ENCODE measurements at places on chromosomes 2 and 18.

DNA sequence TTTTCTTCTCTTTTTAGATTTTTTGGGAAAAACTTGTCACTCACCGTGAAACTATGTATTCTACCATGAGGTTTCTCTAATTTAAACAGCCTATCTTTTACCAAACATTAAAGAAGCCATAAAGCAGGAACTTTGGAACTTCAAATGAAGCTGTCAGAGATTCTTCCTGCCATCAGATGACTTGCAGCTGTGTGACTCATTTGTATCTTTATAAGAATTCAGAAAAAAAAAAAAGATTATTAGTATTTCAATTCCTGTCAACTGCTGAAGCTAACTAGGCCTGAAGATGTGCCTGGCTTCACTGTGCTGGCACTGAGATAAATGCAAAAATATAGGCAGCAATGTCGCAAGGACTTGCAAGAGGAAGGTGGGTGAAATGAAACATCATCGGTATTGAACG lies 1399.1 kb upstream of the PIK3C3 start:
- DNase-seq = no peak

DNA sequence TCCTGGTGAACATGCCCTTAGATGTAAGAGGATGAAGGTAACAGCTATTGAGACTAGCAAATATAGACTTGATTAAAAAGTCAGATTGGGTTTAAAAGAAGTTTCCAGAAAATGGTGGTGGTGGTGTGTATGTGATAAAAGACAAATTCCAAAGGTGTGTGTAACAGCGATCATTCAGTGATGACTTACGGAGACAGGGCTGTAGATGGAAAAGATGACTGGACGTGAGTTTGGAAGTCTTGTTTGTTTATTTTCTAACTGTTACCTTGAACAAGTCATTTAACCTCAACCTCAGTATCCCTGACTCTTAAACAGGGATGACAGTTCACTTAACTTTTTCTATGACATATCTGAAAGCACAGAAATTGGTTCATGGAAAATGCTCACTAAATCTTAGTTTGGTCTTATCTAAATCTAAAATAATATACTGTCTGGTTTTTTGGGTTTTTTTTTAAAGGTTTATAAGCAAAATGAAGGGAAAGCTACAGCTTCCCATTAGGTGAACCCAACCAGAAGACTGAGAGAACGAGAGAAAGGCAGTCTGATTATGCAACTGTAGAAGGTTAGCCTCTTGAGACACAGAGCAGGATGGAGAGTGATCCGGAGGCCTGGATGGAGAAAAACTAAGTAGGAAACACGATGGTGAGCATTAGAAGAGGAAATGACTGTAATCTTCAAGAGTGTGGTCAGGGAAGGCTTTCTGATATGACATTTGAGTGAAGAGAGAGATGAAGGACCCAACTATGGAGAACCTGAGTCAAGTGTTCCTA lies 71.9 kb downstream of the TCF4 start:
- DNase-seq = no peak

DNA sequence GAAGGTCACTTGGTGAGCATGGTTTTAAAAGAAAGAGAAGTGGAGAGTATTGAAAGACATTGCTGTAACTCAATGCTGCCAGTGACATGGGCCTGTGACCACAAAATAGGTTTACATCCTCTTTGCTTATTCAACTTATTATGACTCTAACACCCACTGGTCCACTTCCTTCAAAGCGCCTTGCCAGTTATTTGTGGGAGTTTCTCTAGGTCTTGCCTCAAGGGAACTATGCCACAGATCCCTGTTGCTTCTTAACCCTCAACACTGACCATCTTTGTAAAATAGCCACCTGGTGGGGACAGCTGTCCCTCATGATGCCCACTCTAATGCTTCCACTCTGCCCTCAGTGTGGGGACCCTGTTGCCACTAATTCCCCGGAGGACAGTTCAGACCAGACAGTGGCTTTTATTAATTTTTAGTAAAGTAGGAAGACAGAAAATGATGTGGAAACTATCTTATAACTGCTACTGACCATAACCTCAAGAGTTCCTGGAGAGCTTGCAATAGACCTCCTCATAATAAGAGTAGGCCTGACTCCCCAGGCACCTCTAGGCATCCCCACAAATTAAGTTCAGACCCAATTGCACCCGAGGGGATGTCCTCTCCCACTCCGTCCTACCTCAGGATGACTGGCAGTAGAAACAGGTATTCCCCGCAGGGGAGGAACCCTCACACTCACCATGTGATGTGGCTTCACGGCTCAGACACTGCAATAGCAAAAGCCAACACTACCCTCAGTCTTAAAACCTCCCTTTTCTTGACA lies 31.3 kb upstream of the SLC25A52 start:
- DNase-seq = no peak

DNA sequence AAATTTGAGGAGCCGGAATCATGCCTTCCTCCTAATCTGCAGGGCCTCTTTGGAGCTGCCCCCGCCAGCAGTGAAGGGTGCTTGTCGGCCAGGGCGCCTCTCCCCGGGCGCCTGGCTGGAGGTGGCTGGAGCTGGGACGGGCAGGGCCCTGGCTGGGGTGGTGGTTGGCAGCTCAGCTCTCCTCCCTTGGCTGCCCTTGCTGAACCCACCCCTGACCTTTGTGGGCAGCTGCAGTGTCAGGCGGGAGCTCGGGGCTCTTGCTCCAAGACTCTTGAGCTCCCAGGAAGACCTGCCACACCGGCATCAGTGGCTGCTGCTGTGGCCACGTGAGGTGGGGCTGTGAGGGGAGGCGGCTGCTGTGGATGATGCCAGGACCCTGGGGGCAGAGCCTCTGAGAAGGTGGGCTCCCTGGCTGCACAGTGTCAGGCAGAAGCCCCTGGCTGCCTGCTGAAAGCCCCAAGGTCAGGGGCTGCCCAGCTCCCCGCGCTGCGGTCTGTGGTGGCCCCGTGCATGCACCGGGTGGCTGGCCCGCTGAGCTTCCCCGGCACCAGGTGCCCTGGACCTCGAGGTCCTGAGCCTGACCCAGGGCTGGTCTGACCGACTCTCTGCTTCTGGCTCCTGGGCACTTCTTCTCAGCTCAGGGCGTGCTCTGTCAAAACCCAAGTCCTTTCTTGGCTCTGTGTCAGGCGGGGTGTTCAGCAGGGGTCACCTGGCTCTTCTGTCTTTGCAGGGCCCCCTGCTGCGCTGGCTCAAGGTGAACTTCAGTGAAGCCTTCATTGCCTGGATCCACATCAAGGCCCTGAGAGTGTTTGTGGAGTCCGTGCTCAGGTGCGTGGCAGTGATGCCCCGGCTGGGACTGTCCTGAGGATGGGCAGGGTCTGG lies 34.5 kb downstream of the PDIA6 start:
- DNase-seq = no peak

DNA sequence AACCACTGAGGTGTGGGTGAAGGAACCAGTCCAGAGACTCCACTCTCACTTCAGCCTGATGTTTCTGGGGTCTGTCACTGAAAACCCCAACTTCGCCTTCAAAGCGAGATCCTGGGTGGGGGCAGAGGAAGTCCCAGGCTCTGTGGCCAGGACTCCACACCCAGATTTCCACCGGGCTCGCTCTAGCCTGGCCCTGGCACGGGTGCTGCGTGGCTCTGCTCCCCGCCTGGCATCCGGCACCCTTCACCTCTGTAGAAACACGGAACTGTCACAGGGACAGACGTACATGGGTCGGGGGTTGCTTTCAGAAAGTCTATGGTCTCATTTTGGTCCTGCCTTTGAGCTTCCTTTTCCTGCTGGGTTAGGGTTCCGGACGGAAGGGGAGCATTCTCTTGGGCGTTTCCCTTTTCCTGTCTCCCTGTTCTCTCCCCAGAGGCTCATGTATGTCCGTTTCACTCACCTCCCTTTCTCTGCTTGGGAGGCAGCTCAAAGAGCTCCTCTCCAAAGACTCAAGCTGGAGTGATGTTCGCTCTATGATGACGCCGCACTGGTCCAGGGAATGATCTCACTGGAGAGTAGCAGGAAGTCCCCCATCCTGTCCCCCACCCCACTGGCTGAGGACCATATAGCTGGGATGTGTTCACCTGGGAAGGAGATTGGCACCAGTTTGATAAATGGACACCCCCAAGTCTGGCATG lies 41.5 kb downstream of the ODC1 start:
- no peak for DNase-seq

- DNase-seq = no peak
Measured at GRCh38 chr18:9426753-9427152, 48.6 kb upstream of the RALBP1 start.

GRCh38 chr18:75075016-75075305 lies 134.0 kb downstream of the PTGR3 start:
- no peak for DNase-seq

DNA sequence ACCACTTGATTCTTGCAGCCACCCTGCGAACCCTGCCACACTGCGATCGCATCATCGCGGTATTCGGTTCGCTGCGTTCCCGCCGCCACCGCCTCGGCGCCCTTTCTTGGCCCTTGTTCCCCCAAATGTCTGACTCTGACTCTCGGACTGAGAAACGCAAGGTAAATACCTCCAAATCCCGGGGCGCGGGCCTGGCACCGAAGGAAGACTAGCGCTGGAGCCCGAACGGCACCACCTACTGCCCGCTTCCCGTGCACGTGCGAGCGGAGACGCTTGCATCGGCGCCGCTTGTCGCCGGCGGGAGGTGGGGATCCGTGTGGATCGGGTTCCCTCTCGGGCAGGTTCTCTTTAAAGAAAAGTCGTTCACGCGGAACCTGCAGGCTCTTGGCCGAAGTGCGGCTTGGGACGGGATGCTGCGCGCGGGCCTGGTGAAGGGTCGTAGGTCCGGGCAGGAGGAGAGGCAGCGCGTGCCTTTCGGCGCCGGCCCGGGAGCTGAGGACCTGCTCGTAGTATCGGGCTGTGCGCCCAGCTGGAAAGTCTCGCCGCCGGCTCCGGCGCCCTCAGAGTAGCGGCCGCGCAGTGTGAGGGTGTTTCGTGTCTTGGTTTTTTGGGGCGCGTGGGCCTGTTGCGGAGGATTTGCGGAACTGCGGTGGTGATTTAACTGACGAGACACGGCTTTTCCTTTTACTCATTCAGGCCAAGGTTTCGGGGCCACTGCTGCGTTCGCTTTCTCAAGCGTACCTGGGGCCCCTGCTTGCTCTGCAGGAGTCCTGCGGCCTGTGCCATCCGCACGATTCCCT lies 514 bp downstream of the BCL2L11 start:
- no peak for DNase-seq
